ENCODE measurements at places on chromosomes 2 and 18.
A peak's percentile ranks its signal among the peaks of the same experiment; 100 is the strongest.

DNA sequence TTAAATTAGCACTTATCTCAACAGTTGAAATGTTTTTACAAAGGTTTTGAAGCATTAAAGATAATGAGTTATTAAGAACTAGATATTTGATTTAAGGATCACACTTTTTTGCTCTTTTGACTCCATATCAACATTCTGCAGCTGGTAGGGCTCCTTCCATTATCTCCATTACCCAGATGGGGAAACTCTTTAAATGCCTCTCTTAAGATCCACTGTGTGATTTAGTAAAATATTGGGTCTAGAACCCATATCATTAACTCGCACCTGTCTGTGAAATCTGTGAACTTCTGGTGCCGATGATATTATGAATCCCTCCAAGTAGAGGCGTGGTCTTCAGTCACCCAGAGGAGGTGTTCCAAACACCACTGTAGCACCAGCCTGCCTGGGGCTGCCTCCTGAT, 466.2 kb downstream of the TSN start:
- DNase-seq: no peak

DNA sequence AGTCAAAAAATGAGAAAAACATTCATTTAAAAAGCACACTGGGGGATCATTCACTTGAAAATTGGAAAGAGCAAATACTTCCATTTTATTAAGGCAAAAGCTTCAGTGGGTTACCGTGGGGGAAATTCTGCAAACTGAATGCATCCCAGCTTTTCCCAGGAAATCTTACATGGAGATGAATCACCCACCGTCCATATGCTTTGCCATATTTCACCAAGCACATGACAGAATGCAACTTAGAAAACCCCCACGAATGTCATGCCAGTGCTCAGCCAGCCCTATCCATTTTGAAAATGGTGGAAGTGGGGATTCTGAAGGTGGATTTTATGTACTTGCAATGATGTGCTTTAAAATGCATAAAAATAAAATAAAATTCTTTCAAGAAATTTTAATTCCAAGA, 485.5 kb upstream of the ID2 start:
- DNase-seq: no peak

DNA sequence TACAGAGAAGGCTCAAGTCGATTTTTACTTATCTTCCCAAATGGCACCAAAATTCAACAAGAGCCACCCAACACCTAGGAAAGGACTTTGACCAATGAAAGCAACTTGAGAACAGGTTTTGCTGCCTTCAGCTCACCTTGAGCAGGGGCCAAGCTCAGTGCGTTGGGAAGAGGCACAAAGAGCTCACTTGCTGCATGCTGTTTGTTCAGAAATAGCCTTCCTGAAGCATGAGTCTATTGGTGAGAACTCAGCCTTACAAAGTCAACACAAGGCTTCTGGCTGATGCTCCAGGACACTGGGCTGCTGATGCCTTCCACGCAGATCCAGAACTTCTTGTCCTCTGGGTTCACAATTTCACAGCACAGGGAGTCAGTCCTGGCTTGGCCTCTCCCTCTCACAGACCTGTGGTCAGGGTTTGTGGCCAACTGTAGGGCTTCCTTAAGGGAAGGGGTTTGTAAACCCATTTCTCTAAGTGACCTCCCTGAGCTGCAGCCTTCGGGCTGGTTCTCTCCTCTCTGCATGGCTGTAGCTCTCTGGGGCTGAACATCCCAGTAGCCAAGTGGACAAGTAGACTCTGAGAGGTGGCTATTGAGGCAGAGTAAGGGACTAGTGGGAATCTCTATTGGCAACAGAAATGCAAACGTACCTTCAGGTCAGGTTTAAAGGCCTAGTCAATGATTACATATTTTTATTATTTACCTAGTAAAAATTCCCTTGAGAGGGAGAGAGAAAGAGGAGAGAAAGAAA, 124.7 kb upstream of the GATA6 start:
- DNase-seq: no peak

DNA sequence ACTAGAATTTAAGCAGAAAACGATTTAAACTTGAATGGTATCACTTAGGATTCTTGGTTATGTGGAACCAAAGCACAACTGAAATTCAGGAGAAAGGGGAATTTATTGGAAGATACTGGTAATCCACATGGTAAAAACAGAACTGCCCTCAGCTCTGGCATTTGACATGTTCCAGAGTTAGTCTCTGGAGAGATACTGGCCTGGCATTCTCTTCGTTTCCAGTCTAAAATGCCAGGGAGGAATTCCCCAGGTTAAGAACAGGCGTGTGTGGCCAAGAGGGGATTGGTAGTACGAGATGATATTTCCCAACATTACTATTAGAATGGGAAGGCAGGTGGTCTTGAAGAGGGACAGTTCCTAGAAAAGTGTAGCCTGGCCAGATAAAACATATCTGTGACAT, 68.5 kb upstream of the TXNDC2 start:
- no peak for DNase-seq

- peak; percentile 12 for DNase-seq
Measured at GRCh38 chr2:38997781-38998180, 108.1 kb downstream of the ARHGEF33 start.

GRCh38 chr2:8324164-8324856, 357.5 kb upstream of the ID2 start:
- peak; percentile 95 for DNase-seq

DNA sequence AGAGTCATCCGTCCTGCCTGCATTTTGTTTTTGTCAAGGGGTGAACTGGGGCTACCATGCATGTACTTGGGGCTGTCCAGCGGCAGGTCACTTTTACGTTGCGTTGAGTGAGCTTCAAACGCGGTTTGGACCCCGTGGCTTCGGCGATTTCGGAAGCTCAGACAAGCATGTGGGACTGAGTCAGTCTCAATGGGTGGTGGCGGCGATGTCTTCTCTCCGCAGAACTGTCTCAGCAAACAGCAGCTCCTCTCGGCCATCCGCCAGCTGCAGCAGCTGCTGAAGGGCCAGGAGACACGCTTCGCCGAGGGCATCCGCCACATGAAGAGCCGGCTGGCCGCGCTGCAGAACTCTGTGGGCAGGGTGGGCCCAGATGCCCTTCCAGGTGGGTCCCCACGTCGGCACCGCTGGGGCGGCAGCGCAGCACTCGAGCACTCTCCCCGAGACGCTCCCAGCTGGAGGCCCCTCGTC, 21.3 kb downstream of the FBLN7 start:
- peak; percentile 82 for DNase-seq

DNA sequence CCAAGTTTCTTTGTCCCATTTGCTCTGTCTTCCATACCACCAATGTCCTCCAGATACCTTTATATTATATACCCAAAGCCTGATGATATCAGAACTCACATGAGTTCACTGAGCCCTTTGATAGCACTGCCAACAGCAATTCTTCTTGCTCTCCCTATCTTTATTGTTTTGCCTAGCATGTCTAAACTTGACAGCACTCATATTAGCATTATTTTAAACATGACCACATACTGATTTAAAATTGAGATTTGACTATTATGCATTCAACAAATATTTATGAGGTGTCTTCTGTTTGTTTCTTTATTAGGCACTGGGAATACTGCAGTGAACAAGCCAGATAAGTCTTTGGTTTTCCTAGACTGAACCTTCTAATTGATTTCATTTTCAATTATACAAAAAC, 587.3 kb upstream of the GCFC2 start:
- DNase-seq: no peak

- peak; percentile 52 for DNase-seq
Measured at GRCh38 chr2:240435457-240435947, at the start of gene GPC1. Gene GPC1 (plus strand): TSS chr2:240435663. CDS start chr2:240435919, 256 bp downstream.

GRCh38 chr2:229679393-229680125, 34.8 kb downstream of the DNER start:
- no peak for DNase-seq

- peak; percentile 36 for DNase-seq
Measured at GRCh38 chr2:54081574-54081973, 33.8 kb upstream of the ACYP2 start.

GRCh38 chr18:23270986-23271680, 135.8 kb downstream of the CABLES1 start:
- no peak for DNase-seq

GRCh38 chr2:30105556-30105955, 41.3 kb upstream of the YPEL5 start:
- DNase-seq: no peak

- DNase-seq: peak; percentile 94
Measured at GRCh38 chr18:75478996-75479880, 51.7 kb upstream of the SMIM21 start.
